Right atrium auricular region (tissue), 2 donors: ENCODE measurements at places on chromosomes 12 and 14. TPM values are rescaled to one million over a fixed set of nuclear protein-coding genes. Genes with fewer than 3 reads are reported as not detected.

GRCh38 chr14:60632257-60632656 lies 17.0 kb downstream of the SIX1 start:
- H3K36me3 ChIP-seq, result no peaks in the 10 kb centered on the region
- peaks cover under 1% of the 10 kb centered on the region for H3K4me1 ChIP-seq
- H3K27me3 ChIP-seq, result peaks cover 6% of the 10 kb centered on the region
- H3K27ac ChIP-seq, result no peak overlapping the region
- no peak for DNase-seq
- no peak overlapping the region for H3K4me3 ChIP-seq

- no peaks in the 10 kb centered on the region for H3K36me3 ChIP-seq
- H3K4me3 ChIP-seq, result no peak overlapping the region
- no peak overlapping the region for H3K27ac ChIP-seq
- H3K4me1 ChIP-seq, result peaks cover 6% of the 10 kb centered on the region
- no peak for DNase-seq
These were observed 212.2 kb downstream of the KIF26A start for GRCh38 chr14:104350463-104351185.

DNA sequence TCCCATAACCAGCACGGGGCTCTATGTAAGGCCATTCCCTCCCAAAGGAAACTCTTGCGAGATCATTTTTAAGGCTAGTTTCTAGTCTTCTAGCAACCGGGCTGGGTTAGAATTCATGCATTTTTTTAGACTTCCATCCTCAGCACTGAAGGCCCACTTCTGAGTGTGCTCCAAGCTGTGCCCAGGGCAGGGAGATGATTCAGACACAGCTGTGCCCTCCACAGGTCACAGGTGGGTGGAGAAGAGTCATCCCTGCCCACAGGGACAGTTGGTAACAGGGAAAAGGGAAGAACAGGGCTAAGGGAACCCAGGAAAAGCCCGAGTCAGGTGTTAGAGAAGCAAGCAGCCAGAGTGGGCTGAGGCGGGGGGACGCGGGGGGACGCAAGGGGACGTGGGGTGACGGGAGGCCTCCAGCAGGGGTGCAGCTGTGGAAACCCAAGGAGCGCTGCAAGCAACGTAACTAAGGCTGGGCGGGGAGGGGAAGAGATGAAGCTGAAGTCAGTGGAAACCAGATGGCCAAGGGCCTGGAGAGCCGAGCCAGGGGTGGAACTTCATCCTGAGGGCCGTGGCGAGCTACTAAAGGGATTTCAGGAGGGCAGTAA lies 27.2 kb upstream of the PPP2R5C start:
- H3K36me3 ChIP-seq, result no peaks in the 10 kb centered on the region
- no peak overlapping the region for H3K4me3 ChIP-seq
- H3K4me1 ChIP-seq, result peaks cover 12% of the 10 kb centered on the region
- no peak for DNase-seq
- no peak overlapping the region for H3K27ac ChIP-seq

DNA sequence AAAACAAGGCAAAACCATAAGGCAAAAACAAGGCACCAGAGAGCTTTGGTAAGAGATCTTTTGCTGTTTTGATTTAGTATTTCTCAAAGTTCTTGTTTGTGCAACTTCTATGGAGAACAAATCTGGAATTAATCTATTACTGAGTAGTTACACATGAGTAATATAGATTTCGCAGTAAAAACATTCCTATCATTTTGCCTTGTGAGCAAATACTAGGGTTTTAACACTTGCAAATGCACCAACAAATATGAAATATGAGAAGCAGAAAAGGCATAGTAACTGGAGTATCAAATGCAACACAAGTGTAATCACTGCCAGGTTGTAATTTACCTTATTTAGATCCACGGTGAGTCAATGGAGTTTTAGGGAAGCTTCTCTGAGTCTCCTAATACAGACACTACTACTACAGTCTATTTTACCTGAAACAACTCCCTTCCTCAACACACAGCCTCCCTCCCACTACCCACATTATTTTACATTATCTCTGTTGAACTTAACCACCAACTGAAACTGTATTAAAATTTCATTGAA lies 324.1 kb downstream of the FLRT2 start:
- no peaks in the 10 kb centered on the region for H3K4me1 ChIP-seq
- no peak overlapping the region for H3K27ac ChIP-seq
- DNase-seq, result no peak
- H3K4me3 ChIP-seq, result no peak overlapping the region

- H3K36me3 ChIP-seq, result no peaks in the 10 kb centered on the region
- H3K27me3 ChIP-seq, result no peaks in the 10 kb centered on the region
- H3K27ac ChIP-seq, result no peak overlapping the region
- H3K4me1 ChIP-seq, result no peaks in the 10 kb centered on the region
- DNase-seq, result no peak
- H3K4me3 ChIP-seq, result no peak overlapping the region
These were observed 604.9 kb downstream of the MED13L start for GRCh38 chr12:115672506-115673080.

The HOXC12 gene
- total RNA-seq, result not detected

The NUP107 gene
- 14.9 TPM for total RNA-seq

GRCh38 chr14:65471038-65471878 lies 58.7 kb downstream of the FUT8 start:
- no peak overlapping the region for H3K27ac ChIP-seq
- H3K36me3 ChIP-seq, result no peaks in the 10 kb centered on the region
- no peak overlapping the region for H3K4me3 ChIP-seq

The MANSC4 gene
- total RNA-seq, result not detected

The OR6C75 gene
- not detected for total RNA-seq

GRCh38 chr12:52391618-52392002 lies 6.2 kb upstream of the KRT84 start:
- H3K27me3 ChIP-seq, result no peaks in the 10 kb centered on the region
- DNase-seq, result no peak
- H3K4me1 ChIP-seq, result no peaks in the 10 kb centered on the region
- H3K27ac ChIP-seq, result no peak overlapping the region
- H3K4me3 ChIP-seq, result no peak overlapping the region

The TRIP11 gene
- total RNA-seq, result 26.1 TPM

The DDN gene
- 0.67 TPM for total RNA-seq
